Fibroblast of upper back skin (primary cell): ENCODE measurements at places on chromosomes 5 and 9.

DNA sequence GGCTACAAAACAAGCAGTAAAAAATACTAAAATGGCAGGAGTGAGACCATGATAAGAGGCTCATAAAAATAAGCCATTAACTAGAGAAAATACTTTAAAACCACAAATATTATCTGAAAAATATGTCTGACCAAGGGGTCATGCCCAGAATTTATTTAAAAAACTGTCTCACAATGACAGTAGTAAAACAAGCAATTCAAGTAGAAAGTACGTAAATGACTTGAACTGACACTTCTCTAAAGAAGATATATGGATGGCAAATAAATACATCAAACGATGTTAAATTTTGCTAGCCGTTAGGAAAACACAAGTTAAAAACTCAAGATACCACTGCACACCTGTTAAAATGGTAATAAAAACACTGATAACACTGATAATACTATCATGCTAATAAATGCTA, 353.9 kb upstream of the GRAMD2B start:
- no peak for DNase-seq

- DNase-seq: peak; percentile 97
These were observed 124.4 kb downstream of the C9orf50 start for GRCh38 chr9:129496473-129497004.

DNA sequence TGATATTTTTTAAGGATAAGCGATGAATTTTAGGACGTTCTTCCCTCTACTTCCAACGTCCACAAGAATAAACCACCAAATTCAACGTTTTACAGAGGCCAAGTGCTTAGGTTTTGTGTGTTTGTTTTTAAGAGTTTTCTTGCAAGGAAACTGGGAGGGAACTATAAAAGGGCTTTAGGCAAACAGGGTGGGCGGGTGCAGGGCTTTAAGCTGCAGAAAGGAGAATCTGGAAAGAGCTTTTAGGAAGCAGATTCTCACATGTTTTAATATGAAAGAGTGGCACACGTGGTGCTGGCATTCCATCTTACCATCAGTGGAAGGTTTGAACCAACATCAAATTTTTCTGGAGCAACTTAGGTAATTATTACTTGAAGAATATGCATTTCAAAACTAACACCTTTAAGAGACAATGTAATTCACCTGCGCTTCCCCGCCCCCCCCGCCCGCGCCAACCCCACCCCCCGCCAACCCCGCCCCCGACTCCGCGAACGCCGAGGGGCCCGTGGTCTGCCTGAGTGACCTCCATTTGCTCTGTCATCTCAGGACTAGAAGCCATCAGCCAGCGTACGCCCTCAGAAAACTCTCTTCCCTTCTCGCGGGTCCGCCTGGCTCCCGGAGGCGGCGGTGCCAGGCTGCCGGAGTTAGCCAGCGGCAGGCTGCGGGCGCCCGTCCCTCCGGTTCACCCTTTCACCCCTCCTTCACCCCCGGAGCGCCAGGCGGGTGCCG, 911 bp upstream of the PIK3R1 start:
- DNase-seq: no peak

GRCh38 chr9:34580358-34580757, 9.2 kb downstream of the CNTFR start:
- no peak for DNase-seq

DNA sequence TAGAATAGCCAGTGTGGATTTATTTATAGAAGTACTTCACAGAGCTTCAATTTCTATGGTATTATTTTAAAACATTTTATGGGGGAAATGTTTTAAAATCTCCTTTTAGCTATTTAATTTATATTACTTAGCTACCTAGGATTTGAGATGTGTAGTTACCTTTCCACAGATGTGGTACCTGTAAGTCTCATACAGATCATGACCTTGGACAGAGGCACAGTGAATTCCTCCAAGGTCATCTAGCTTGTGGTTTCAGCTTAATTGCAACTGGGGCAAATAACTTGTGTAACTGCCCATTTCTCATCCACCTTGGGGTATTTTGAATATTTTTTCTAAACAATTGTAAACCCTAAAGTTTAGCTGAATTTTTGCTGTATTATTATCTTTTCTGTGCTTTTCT, 89.2 kb downstream of the DMRTA1 start:
- no peak for DNase-seq

- peak; percentile 40 for DNase-seq
These were observed 82.3 kb upstream of the TLE4 start for GRCh38 chr9:79489261-79490000.

- no peak for DNase-seq
These were observed 159.4 kb downstream of the MYO10 start for GRCh38 chr5:16776611-16777251.

- DNase-seq: no peak
These were observed 1.7 kb downstream of the SNCB start for GRCh38 chr5:176628406-176629228.

DNA sequence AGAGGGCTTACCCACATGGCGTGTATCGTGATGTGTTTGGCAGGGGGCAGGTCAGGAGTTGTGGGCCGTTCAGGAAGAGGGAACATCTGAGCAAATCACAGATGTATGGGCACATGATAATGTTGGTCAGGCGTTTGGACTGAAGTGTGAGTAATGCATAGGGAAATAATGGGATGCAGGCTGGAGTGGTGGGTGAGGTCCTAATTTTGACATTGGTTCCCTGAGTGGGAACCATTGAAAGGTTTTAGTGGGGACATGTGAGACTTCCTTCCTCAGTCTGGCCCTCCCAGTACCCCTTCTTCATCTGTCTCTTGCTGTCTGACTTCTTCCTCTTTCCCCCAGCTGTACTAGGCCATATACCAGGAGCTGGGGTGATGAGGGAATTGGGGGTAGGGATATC, 7.6 kb downstream of the OTULIN start:
- DNase-seq: no peak

GRCh38 chr5:20972419-20972925, 984.5 kb upstream of the CDH18 start:
- peak; percentile 36 for DNase-seq

GRCh38 chr5:165631235-165631634, 2125.8 kb downstream of the MAT2B start:
- peak; percentile 2 for DNase-seq

DNA sequence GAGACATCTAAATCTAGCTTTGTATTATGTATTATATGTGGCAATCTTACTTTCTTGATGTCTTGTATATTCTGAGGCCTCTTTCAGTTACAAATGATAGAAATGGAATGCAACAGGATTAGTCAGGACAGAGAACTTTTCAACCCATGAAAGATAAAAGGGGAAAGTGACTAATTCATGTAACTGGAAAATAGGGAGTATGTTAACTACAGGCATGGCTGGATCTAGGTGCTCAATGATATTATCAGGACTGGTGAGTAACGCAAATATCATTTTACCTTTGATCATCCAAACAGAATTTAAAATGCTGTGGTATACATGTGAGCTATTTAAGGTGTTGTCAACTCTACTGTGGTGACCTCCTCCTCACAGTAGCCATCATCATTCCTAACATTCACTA, 215.7 kb upstream of the GLRA1 start:
- no peak for DNase-seq

DNA sequence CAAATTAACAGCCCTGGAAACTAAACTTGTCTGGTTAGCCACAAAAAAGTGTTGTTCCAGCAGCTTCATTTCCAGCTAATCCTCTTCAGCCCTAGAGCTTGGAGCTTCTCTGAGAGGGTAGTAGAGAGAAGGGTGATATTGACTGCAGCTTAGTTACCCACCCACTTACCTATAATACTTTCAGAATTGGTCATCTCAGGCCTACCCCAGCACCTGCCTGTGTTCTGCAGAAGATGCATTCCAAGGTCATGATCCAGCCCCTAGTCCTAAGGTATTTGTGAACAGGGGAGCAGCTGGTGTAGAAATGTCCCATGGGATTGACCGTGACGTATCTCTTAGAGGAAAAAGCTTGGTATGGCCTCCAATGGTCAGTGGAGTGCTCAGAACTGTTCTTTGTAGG, 289.0 kb downstream of the NR3C1 start:
- no peak for DNase-seq

DNA sequence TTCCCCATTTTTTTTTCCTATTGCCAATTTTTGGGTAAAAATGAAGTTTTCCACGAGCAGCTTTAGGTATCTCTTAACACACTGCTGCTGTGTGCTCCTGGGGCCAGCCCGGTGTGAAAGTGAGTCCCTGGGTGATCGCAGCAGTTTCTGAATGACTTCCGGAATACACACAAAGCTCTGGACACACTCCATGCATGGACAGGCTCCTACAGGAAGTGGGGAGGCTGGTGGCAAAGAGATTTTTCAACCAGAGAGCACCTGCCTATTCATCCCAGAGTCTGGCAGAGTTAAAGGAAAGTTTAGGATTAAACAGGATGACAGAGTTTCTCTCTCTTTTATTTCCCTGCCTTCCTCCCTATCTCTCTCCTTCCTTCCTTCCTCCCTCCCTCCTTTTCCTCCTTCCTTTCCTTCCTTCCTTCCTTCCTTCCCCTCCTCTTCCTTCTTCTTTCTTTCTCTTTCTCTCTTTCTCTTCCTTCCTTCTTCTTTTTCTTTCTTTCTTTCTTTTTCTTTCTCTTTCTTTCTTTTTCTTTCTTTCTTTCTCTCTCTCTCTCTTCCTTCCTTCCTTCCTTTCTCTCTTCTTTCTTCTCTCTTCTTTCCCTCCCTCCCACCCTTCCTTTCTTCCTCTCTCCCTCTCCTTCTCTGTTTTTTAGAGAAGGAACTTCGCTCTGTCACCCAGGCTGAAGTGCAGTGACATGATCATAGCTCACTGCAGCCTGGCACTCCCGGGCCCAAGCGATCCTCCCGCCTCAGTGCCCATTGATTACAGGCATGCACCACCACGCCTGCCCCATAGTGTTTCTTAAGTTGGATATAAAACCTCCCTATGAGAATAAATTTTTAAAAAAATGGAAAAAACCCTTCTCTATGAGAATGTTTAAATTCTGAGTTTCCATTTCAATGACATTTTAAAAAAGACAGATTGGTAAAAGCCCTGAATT, 38.7 kb upstream of the UBTD2 start:
- DNase-seq: no peak

- DNase-seq: no peak
These were observed 6.6 kb upstream of the OTULINL start for GRCh38 chr5:14574891-14575508.

GRCh38 chr5:14237317-14238086, 94.4 kb downstream of the TRIO start:
- DNase-seq: no peak

DNA sequence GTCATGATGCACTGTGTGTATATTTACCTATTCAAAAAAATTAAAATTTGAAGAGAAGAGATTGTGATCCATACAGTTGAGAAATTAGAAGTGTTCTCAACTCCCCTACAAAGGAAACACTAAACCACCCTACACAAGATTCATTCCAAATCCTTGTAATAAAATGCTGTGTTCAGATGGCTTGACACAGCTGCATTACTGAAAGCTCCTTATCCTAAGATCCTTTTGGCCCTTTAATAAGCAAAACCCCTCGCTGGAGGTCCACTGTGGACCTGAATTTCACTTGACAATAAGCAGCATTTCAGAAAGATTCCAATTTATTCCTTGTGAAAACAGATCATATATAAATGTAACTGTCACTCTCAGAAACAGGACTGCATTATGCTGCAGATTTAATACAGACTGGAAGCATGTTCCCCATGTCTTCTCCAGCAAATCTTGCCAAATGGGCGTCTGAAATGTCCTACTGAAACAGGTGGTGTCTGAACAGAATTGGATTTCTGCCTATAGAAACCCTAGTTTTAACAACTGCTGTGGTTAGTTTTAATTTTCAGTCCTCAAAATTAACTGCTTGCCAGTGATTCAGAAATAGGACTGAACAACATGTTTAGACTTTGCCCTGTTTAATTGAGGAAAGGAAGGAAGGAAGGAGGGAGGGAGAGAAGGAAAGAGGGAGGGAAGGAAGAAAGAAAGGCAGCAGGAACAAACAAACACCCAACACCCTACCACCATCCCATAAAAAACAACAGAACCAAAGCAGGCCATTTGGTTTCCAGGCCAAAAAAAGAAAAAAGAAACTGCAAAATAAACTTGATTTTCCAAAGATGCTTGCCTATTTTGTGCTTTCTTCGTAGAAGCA, 179.6 kb downstream of the MLLT3 start:
- no peak for DNase-seq

GRCh38 chr9:121328876-121329681, 41.0 kb downstream of the STOM start:
- no peak for DNase-seq

- no peak for DNase-seq
These were observed 122.2 kb upstream of the ACOT12 start for GRCh38 chr5:81516091-81516490.

DNA sequence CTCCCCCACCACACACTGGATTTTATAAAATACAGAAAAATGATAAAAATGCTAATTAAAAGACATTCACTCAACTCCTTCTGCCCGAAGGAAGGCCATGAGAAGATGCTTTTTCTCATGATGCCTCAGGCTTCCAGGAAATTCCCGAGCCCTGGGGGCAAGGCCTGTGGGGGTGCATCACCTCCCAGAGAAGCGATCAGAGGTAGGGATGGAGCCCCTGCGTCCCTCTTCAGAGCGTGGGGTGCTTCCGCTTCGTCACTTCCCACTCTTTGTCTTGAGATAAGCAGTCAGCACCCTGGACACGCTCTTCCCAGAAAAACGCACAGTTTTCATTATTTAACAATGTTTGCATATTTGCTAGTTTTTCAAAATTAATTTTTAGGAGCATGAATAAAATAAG, 33.3 kb upstream of the SH3PXD2B start:
- DNase-seq: no peak

- DNase-seq: peak; percentile 55
These were observed 76.0 kb downstream of the ARL15 start for GRCh38 chr5:54234304-54234933.

DNA sequence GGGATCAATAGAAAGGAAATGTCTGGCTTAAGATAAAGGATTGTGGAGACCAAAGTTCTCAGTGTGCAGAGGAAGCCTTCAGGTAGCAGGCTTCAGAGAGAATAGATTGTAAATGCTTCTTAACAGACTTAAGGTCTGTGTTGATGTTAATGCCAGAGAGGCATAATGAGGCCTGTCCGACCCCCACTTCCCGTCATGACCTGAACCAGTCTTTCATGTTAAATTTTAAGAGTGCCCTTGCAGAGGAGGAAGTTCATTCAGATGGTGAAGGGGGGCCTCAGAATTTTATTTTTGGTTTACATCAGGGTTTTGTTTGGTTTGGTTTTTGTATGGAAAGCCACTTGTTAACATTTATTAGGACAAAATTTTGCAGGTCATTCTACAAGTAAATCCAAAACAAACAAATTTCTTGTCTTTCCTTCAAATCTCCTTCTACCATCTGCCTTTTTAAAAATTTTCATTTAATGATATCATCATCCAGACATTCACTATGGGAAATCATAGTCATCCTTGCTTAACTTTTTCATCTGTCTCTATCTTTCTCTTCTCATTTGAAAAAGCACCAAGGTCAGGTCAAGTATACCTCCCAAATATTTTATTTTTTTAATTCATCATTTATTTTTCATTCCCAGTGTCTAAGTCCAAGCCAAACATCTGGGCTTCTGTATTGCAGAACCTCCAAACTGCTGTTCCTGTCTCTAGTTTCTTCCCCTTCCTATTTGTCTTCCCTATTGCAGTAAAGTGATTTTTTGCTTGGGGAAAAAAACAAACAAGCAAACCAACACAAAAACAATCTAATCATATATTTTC, 6.9 kb upstream of the ABCA1 start:
- peak; percentile 41 for DNase-seq

GRCh38 chr5:160903551-160903950, 51.5 kb upstream of the ATP10B start:
- DNase-seq: no peak

- DNase-seq: no peak
These were observed 4.5 kb upstream of the HNRNPAB start for GRCh38 chr5:178199581-178200434.
